ENCODE measurements at places on chromosomes 2 and 18.

DNA sequence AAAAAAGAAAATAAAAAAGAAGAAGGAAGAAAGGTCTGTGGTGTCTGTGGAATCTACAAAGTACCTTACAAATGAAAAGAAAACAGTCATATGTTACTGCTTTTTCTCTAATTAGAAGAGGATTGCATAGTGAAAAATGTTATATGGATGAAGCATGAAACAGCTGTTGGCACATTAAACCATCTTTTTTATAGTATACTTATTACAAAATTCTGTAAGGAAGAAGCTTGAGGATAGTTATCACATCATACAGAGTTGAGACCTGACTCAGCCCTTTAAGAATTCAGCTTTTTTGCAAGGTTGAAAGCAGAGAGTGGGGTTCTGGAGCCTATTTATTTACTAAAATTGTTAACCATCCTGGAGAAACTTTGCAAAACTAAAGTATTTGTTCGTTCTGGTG lies 222.7 kb downstream of the PHLPP1 start:
- no peak for DNase-seq

DNA sequence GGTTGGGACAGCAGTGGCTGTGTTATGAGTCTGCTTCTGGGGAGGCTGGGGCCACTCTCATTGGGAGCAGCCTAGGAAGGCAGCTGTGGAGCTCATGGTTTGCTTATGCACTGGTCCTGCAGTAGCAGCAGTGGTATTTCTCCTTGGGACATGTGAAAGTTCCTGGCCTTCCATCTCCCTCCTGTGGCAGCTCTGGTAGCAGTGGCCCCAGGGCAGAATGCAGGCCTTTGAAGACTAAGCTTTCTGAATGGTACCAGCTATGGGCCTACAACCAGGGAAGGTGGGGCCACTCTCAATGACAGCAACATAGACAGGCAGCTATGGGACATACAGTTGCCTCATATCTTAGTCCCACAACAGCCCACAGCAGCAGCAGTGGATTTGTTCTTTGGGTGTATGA lies 117.3 kb upstream of the VWC2L start:
- DNase-seq, result no peak

- no peak for DNase-seq
Measured at GRCh38 chr2:68673631-68674030, 30.3 kb downstream of the PROKR1 start.

GRCh38 chr18:78136986-78137385 lies 842.6 kb upstream of the SALL3 start:
- DNase-seq, result no peak

DNA sequence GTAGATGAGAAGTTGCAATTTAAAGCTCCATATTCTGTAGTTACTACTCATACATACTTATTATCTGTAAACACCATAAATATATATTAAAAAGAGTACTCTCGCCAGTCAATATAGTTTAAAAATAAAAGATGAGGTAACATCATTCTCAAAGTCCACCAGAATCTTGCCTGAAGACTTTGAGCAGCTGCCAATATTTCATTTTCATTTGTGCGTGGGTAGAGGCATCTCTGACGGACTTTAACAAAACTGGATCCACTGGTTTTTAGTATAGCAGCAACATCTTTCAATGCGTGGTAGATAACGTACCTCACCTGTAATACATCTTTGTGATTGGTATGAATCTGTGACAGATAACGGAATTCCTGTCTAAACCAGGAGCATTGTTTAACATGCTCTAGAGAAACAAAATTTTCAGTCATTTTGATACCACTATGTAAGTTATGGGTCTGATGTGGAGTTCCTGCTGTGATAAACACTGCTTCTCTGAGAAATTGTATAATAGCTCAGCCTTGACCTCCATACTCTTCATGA lies 45.0 kb downstream of the WDR75 start:
- DNase-seq, result no peak

GRCh38 chr18:36887114-36887513 lies 58.2 kb downstream of the KIAA1328 start:
- DNase-seq, result no peak

- DNase-seq, result no peak
Measured at GRCh38 chr2:136217996-136218395, 100.0 kb upstream of the CXCR4 start.
